ENCODE measurements at places on chromosomes 6 and 20.
A peak's percentile ranks its signal among the peaks of the same experiment; 100 is the strongest.

DNA sequence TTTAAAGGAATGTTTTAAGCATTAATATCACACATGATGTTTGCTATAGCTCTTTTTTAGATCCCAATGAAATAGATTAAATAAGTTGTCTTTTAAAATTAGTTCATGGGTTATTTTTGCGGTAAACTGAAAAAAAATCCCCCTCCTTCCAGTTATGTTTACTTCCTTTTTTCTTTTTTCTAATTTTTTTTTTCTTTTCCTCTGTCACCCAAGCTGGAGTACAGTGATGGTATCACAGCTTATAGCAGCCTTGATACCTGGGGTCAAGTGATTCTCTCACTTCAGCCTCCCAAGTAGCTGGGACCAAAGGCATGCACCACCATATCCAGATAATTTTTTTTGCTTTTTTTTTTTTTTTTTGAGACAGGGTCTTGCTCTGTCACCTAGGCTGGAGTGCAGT, 17.8 kb upstream of the SCAF8 start:
- DNase-seq = no peak

DNA sequence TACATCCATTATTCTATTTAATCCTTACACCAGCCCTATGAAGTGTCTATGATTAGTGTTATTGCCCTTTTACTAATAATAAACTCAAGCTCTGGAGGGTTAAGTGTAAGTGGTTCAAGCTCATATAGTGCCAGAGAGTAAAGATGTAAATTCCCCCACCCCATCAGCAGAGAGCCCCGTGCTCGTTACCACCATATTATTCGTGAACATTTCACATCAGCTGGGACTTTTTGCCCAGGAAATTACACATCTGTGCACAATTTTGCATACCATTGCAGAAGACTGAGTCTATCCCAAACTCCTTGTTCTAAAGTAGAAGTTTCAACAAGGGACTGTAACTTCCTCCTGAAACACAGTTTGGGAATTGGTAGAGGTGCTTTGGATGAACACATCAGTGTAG, 220.1 kb downstream of the BCAS1 start:
- DNase-seq = no peak

DNA sequence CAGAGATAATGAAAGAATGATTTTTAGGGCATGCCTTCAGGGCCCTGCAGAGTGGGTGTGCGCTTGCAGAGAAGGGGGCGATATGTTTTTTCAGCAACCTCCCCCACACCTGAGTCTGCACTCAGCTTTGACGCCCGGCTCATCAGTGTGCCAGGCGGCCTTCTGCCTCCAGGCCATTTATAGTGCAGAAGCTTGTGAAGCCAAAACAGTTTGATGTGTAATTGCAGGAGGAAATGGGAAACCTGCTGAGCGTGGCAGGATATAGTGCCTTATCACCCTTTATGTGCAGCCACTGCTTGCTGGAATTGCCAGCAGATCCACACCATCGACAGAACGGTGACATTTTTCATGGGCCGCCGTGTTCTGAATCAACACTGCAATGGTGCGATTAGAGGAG, 178.2 kb downstream of the CDH4 start:
- DNase-seq = no peak

GRCh38 chr6:154138793-154139192, 99.8 kb downstream of the OPRM1 start:
- no peak for DNase-seq

DNA sequence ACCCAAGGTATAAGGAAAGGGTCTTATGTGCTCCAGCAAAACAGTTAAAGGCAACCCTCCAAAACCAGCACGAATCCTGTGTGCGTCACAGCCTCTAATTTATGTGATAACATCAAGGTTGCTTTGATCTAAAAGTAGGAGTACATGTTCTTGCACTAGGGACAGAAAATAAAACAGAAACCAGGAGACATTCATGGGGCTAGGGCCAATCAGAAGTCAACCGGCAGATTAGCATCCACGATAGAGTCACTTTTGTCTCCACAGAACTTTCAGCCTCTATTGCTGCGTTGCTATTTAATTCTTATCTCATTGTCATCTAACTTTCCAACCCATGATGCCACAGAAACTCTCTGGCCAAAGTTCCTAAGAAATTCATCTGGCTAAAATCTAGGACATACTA, 178.8 kb upstream of the PTCHD4 start:
- DNase-seq = no peak

- DNase-seq = no peak
These were observed 188.2 kb downstream of the PRKN start for GRCh38 chr6:162539321-162539720.

- peak; percentile 41 for DNase-seq
These were observed 8.5 kb downstream of the TPD52L2 start for GRCh38 chr20:63873477-63873971.

- no peak for DNase-seq
These were observed 140.6 kb downstream of the PXDC1 start for GRCh38 chr6:3610921-3611320.

- no peak for DNase-seq
These were observed 22.1 kb upstream of the TENT5A start for GRCh38 chr6:81774542-81774941.

DNA sequence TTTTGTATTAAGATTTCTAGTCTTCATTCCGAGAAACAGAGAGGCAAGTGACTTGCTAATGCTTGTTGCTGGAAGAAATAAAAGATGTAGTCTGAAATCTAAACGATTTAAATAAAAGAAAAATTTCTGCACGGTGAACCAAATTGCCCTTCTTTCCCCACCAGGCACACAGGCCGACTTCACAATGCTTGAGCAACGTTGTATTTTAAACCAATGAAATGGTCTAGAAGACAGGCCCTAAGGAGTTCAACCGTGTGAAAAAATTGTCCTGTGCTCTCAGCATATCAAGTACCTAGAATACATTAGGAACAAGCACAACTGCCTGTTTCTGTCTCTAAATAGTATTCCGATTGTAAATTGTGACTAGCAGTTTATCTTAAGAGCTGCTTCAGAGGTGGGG, 308.8 kb upstream of the SOX4 start:
- no peak for DNase-seq

- no peak for DNase-seq
These were observed 18.3 kb downstream of the GHRH start for GRCh38 chr20:37243076-37243936.

- no peak for DNase-seq
These were observed 801.4 kb downstream of the BCKDHB start for GRCh38 chr6:80907831-80908230.

DNA sequence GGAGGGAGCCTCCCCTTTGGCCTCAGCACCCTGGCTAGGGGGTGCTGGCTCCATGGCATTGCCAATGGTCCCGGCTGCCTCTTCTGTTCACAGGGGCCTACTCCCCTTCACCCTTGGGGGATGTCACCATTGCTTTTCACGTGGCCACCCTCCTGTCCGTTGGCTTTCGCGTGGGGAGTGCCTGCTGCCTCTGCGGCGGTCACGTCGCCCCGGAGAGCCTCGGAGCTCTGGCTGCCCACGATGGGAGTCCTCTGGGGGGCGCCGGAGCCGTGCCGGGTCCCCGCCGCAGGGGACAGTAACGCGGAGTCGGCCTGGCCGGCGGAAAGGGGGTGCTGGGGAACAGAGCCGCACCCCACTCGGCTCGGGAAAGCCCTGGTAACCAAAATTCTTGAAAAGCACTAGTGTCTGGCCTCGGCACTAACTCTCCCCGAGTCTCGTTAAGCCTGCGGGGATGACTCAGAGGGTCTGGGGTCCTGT, 661 bp upstream of the HEBP2 start:
- DNase-seq = peak; percentile 35

DNA sequence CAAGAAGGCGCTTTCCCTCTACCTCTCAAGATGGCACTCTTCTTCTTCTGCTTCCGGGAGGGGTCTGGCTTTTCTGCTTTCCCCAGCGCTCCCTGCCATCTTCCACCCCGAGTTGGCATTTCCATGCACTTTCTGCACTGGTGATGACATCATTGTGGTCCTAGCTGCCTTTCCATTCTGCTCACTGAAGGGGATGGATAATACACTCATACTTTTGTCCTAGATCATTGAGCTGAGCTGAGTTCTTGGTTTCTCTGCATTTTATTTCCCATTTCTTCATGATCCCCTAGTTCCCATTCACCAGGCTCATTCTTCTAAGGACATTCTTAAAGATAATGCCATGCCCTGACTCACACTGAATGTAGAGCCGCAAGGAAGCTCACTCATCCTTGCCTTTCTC, 96.7 kb downstream of the EDN1 start:
- no peak for DNase-seq

DNA sequence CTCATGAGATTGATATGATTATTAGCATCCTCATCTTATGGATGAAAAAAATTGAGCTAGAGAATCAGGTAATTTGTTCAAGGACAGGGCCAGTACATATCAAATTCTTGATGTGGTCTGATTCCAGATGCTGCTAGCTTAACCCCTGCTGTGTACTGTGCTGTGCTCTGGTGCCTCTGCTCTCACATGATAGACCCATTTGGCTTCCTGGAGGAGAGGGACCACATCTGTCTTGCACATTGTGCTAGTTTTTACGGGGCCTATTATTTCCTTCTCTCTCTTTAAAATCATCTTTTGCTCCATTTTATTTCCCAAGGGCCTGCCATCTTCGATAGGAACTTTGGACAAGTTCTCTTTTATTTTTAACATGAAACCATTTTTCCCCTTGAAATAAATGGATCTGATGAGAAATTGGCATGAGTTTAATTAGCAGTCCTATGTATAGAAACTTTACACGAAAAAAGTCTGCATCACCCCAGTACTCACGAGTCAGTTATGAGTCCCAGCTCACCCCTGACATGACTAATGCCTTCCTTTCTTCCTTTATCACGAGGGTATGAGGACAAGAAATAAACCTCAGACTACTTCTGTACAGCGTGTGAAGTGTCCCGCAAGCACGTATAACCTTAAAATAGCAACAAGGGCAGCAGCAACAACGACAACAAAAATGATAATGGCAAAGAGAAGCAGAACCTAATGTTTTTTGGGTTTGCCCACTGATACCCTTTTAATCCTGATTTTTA, 26.5 kb downstream of the CD109 start:
- no peak for DNase-seq

DNA sequence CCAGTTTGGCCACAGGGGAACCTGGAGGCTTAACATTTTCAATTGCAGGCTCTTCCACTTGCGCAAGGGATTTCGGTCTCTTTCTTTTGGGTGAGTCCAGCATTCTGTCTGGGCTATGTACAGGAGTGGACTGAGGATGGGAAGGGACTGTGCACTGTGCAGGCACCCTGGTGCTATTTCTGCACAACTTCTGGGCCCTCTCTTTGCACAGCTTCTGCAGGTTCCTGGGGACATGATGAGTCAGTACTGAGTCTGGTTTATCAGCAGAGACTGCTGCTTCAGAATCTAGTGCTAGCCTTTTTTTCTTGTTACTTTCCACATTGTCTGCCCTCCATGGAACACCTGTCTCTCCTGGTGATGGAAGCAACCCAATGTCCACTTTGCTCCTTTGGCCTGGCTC, 78.5 kb upstream of the ASF1A start:
- DNase-seq = no peak

- DNase-seq = no peak
These were observed 7.1 kb downstream of the CABLES2 start for GRCh38 chr20:62400021-62400420.

DNA sequence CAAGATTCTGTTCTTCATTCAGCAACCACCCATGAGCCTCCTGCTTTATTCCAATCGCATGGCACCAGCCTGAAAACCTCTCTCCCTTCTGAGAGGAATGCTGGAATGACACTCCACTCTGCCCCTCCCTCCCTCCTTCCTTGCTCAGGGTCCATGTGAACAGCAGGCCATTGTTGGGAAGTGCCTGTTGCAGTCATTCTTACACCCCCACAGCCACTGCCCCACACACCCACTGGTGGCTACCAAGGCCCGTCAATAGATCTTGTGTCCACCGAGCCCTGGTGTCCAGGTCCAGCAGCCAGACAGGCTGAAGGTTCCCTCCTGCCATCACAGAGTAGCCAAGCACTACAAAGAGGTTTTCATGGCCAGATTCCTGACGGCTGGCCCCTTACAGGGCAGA, 6.5 kb downstream of the PDRG1 start:
- no peak for DNase-seq

DNA sequence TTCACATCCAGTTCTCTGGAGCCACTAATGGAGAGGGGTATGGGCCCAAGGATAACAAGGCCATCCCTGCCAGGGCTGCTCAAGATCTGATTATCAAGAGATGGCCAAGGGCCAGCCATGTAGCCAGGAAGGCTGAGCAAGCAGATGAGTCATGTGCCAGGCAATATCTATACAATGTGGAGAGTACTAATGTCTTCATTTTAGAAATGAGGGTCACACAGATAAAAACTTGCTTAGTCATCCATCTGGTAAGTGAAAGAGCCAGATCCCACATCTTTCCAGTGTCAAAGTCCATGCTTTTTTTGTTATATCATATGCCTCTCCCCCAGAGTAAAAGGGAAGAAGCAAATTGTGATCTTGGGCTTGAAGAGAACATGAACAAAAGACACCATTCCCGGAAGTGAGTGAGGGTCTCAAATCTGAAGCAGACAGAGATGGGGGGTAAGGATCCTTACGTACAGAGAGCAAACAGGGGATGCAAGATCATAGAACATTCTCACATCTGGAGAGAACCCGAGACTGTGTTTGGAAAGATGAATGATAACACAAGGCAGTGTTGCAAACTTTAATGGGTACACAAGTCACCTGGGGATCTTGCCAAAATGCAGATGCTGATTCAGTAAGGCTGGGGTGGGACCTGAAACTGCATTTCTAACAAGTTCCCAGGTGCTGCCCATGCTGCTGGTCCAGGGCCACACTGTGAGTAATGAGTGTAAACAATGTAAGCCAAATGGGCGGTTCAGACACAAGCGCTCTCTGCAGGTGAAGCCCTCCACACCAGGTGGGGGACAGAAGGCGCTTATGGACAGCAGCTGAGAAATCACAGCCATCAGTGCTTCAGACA, 20.0 kb upstream of the GSTA3 start:
- no peak for DNase-seq

- no peak for DNase-seq
These were observed 126.1 kb downstream of the PLCB4 start for GRCh38 chr20:9195031-9195430.

DNA sequence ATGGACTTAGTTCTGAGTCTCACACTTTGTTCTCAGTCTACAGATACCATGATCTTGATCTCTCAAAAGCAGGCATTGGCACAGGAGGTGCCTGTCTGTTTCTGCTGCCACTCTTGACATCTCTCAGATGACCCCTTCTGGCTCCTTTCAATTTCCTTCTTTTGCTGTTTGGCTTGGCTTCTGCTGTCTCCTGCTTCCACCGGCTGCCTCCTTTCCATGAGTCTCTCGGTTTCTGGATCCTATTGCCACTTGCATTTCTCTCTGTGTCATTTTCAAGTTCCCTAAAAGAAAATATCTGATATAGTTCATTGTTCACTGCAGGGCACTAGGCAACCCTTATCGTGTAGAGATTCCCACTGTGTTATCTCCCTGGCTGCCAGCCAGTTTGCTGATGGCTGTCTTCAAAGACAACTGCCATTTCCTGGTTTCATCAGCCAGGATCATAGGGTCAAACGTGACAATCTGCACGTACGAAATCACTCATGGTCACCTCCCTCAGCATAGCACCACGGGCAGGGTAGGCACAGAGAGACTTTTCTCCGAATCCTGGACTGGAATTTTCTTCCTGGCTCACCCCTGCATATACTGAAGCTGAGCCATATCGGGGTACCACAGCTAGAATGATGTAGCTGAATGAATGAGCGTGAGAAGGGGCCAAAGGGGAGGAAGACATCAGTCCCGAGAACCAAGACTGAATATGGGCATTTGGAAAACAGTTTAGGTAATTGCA, 144.6 kb upstream of the TMEM170B start:
- DNase-seq = no peak

Measured in CD4-positive, alpha-beta T cell treated with Interleukin-10 for 1 hour (primary cell).